Esophagus squamous epithelium (tissue), 5 donors: ENCODE measurements at places on chromosomes 5 and 9.

- DNase-seq: no peak
Observed at GRCh38 chr5:59711310-59711709, 182.2 kb downstream of the PDE4D start.

DNA sequence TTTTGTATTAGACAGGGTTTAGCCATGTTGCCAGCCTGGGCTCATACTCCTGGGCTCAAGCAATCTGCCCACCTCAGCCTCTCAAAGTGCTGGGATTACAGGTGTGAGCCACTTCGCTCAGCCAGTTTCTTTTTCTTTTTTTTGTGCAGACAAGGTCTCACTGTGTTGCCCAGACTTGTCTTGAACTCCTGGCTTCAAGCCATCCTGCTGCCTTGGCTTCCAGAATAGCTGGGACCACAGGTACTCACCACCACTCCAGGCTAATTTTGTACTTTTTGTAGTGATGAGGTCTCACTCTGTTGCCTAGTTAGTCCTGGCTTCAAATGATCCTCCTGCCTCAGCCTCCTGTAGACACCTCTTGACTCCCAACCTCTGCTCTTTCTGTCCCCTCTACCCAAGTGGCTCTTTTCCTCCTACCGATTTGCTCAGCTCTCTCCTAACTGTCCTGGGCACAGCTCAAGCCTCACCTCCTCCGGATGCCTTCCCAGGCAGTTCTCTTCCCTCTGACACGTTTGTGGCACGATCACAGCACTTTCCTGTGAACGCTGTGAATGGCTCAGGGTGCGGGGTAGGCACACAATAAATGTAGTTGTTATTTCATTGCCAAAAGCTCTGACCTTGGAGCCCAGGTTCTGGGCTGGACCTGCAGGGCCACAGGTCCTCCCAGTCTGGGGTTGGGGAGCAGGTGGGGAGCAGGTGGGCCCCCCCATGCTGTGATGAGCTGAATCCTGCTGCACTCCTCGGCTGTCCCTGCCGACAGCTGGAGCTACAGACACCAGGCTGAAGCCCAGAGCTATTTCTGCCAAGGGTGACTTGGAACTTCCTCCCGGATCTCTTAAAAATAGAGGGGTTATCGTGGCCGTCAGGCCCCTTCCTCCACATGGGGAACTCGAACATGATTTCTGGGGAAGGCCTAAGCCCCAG, 23.9 kb downstream of the GFI1B start:
- no peak for DNase-seq

GRCh38 chr5:135030956-135031812, 2.8 kb downstream of the PITX1 start:
- no peak for DNase-seq

DNA sequence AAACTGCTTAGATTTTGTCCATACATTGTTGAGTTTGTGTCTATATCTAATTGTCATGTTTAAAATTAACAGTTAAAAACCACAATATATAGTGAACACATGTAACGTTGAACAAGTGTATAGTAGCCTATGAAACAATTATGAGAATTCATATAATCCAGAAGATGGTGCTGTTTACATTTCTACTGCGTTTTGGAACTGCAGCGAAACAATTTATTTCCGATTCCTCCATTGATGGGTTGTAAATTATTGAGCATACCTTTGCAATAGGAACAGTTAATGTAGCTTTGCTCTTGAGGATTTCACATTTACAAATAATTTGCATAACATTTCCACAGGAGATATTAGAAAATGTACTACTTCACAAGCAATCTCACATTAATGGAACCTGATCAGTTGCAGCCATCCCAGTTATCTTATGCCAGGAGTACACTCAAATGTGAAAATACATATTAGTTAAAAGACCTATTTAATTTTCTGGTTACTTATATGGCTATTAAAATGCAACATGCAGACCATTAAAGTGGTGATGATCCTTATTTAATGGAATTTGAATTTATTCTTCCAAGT, 411.8 kb downstream of the CDH10 start:
- DNase-seq: no peak

- no peak for DNase-seq
Observed at GRCh38 chr5:136276946-136277345, 84.0 kb upstream of the SMIM32 start.

- DNase-seq: no peak
Observed at GRCh38 chr5:159444441-159445082, 114.3 kb upstream of the IL12B start.

- no peak for DNase-seq
Observed at GRCh38 chr9:3968891-3969290, 331.0 kb downstream of the GLIS3 start.
